ENCODE measurements at places on chromosomes 2 and 18.

DNA sequence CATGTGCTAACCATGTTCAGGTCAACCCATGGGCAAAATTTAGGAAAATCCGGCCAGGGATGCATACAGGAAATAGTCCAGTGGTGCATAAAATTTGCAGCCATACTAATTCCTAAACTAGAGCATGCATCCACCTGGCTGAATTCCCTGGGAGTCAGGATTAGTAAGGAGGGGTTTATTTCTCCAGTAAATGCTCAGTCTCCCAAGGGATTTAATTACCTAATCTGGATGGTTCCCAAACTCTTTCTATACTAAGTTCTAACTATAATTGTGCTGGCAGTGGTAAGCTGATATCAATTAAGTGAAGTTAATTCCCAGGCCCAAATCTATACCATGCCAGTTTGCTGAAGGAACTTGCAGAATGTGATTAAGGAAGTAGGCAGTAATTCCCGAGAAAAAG, 26.2 kb upstream of the EVA1A start:
- no peak for DNase-seq

DNA sequence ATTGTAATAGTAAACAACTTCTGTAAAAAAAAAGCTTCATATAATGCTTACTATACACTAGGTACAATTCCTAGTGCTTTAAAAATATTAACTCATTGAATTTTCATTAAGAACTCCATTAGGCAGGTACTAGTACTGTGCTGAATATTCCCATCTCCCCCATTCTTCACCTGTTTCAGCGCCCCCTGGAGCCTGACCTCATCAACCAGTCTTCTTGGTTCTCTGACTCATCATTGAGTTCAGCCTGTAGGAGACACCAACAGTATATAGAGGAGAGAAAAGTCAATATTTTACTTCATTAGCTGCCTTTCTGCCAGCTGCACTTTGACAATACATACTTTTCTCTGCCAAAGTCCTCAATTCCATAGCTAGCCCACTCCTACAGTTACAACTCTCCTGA, 1009.9 kb upstream of the KLHL29 start:
- DNase-seq, result no peak

DNA sequence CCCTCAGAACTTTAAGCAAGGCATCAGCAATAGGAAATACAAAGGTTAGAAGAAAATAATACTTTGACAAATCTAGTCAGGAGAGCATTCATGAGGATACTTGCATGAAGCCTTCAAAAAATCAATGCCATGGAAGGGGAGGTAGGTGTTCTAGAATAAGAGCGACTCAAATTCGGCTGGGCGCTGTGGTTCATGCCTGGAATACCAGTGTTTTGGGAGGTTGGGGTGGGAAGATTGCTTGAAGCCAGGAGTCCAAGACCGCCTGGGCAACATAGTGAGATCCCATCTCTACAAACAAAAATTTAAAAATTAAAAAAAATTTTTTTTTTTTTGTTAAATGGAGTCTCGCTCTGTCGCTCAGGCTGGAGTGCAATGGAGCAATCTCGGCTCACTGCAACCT, 21.8 kb downstream of the GBX2 start:
- no peak for DNase-seq

DNA sequence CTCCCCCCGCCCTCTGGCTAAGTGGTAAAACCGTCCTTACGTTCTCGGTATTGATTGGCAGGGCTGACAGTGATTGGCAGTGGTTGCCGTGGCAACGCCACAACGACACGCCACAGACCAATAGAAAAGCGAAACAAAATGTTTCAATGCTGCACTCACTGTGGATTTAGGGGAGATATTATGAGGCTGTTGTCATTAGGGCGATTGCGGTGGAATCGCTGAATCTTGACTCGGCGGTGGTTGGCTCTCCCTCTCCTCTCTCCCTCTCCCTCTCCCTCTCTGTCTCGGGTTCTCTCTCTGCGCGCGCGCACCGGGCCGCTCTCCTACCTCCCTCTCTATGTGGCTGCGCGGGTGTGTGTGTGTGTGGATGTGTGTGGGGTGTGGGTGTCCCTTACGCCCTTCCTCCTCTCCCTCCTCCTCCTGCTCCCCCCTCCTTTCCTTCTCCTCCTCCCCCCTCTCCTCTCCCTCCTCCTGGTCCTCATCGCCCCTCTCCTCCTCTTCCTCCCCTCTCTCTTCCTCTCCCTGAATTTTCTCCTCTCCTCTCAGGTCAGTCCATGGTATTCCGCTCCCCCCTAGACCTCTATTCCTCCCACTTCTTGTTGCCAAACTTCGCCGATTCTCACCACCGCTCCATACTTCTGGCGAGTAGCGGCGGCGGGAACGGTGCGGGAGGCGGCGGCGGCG, at the start of gene SIX3:
SIX3 (plus strand) TSS at position 152 of the 684 bp plus-strand sequence; CDS start at position 555, 403 bp downstream.
- DNase-seq, result peak; percentile 39

DNA sequence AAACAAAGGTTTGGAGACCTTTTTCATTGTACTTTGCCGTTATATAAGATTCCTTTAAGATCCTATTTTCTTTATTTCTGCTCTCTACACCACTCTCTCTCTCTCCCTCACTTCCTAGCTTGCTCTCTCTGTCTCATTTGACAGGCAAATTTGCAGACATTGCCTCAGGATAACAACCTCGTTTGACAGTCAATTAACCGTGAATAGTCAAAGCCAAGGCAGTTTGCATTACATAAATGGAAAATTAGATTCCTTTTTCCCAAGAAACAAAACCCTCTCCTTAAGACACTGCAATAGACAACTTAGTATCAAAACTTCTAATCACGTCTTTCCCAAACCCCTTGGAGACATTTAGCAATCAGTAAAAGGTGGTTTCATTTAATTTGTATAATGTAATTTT, 7.4 kb downstream of the SKOR2 start:
- DNase-seq, result no peak
